ENCODE measurements at places on chromosomes 16 and 17. TPM values are rescaled to one million over a fixed set of nuclear protein-coding genes. Genes with fewer than 3 reads are reported as not detected.

Gene KRT28
- not detected for total RNA-seq

DNA sequence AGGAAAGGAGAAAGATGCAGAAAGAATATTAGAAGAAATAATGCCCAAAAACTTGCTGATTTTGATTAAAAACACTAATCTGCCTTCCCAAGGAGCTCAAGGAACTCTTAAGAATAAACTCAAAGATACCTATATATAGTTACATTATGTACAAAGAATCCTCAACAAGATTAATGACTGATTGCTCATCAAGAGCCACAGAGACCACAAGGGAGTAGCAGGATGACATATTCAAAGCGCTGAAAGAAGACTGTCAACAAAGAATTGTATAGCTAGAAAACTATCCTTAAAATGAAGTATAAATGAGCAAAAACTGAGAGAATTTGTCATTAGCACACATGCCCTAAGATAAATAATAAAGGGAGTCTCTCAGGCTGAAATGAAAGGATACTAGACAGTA, 6.2 kb downstream of the LPCAT2 start:
- no peaks in the 10 kb centered on the region for H3K27me3 ChIP-seq
- H3K36me3 ChIP-seq, result no peaks in the 10 kb centered on the region
- no peak overlapping the region for H3K27ac ChIP-seq
- H3K4me3 ChIP-seq, result no peak overlapping the region
- H3K4me1 ChIP-seq, result peaks cover 2% of the 10 kb centered on the region

DNA sequence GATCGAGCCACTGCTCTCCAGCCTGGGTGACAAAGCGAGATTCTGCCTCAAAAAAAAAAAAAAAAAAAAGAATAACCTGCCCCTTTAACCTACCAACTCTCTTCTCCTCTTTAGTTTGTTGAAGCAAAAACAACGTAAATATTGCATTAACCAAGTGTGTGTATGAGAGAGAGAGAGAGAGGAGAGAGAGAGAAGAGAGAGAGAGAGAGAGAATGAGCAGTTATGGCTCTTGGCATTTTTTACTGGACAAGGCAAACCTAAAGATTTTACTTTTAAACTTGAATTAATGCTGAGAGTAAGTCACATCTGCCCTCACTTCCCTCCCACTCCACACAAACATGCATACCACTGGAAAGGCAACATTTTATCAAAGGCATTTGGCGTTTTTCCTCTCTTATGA, 3.0 kb upstream of the SLFN5 start:
- no peaks in the 10 kb centered on the region for H3K36me3 ChIP-seq
- H3K27me3 ChIP-seq, result no peaks in the 10 kb centered on the region

DNA sequence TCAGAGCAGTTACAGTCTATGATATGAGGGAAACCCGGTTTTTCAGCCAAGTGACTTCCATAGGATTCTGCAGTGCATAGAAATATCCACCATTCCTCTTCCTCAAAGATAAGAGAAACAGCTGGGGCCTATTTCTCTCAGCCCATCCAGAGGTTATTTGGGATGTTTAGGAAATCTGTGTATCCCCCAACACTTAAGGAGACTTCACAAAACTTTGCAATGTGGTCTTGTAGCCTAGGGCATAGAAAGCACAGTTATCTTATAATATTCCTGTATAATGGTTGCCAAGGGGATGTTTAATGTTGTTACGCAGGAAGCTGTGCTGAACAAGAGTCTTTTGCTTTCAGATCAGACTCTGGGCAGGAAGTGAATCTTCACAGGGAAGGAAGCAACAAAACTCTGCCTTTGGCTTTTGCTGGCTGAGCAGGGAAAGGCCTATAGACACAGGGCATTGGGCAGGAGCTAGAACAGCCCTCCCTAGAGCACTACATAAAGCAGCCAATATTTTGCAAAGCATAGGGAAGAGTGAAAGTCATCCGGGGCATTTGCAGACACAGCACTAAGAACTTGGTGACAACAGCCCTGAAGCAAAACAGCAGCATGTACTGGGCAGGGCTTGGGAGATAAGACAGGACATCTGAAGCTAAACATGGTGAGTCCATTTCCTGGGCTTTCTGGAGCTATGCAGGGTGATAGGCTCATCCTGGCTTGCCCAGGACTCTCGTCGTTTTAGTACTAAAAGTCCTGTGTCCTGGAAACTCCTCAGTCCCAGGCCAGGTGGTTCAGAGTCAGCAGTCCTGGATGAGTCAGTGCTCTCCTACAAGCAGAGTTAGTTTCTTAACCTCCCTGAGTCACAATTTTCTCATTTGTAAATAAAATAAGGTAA, 18.7 kb upstream of the BEAN1 start:
- H3K4me1 ChIP-seq, result peaks cover 18% of the 10 kb centered on the region
- H3K36me3 ChIP-seq, result peaks cover 5% of the 10 kb centered on the region
- H3K27me3 ChIP-seq, result no peaks in the 10 kb centered on the region
- no peak for DNase-seq

DNA sequence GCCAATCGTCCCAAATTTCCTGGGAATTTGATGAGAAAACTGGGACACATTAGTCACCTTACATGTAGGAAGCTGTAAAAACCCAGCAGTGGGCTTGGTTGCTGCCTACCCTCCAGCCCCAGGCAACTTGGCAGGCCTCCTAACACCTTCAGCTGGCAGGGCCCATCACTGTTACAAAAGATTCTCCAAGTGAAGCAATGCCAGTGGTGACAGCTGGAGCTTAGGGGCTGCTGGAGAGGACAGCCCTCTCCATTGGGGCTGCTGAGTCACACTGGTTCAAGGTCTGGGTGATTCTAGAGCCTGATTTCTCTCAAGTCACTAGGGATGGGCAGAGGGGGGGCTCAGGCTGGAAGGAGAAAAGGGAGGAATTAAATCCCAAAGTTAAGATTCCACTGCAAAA, 180.6 kb downstream of the COPRS start:
- no peak overlapping the region for H3K27ac ChIP-seq
- no peaks in the 10 kb centered on the region for H3K27me3 ChIP-seq
- H3K4me3 ChIP-seq, result no peak overlapping the region
- H3K36me3 ChIP-seq, result no peaks in the 10 kb centered on the region
- no peaks in the 10 kb centered on the region for H3K4me1 ChIP-seq
- DNase-seq, result no peak

GRCh38 chr17:32490101-32490482, 3.3 kb downstream of the CDK5R1 start:
- no peaks in the 10 kb centered on the region for H3K27me3 ChIP-seq
- peak; percentile 48 for DNase-seq
- peaks cover 26% of the 10 kb centered on the region for H3K4me1 ChIP-seq

DNA sequence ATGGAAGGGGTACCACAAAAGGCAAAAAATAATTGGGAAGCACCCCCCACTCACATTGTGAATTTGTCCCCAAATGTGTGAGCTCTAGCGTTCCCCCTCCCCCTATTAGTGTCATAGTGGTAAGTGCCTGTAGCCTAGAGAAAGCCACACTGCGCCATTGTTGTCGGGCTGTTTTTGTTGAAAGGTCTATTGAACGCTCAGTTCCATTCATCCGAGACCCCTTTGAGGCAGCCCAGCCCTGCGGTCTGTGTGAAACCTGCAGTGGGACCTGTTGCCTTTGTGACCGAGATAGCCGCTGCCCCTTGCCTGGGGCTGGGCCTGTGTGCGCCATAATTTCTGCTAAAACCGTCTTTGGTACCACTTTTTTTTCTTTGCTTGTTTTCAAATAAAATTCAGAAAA, 3.0 kb downstream of the JPT2 start:
- H3K36me3 ChIP-seq, result peaks cover 17% of the 10 kb centered on the region
- peaks cover 7% of the 10 kb centered on the region for H3K4me1 ChIP-seq
- no peak overlapping the region for H3K27ac ChIP-seq
- DNase-seq, result no peak

Data from upper lobe of left lung (tissue), 6 donors.